ENCODE measurements at places on chromosomes 2 and 18. TPM values are rescaled to one million over a fixed set of nuclear protein-coding genes. Genes with fewer than 3 reads are reported as not detected.
A peak's percentile ranks its signal among the peaks of the same experiment; 100 is the strongest.

DNA sequence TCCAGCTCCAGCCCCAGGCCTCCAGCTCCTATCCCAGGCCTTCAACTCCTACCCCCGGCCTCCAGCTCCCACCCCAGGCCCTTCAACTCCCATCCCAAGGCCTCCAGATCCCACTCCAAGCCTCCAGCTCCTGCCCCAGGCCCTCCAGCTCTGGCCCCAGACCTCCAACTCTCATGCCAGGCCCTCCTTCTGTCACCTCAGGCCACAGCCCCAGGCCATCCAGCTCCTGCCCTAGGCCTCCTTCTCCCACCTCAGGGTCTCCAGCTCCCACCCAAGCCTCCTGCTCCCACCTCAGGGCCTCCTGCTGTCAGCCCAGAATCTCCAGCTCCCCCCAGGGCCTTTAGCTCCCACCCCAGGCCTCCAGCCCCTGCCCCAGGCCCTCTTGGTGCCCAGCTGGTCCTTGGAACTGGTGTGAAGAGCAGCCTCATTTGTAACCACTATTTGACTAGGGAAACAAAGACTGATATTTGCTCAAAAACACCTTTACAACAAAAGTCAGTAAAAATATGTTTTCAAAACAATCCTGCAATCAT, 67.8 kb upstream of the SALL3 start:
- H3K4me3 ChIP-seq, result no peak overlapping the region
- H3K27me3 ChIP-seq, result no peaks in the 10 kb centered on the region
- H3K36me3 ChIP-seq, result no peaks in the 10 kb centered on the region
- no peak overlapping the region for H3K27ac ChIP-seq
- DNase-seq, result peak; percentile 58

GRCh38 chr2:173855661-173856060, 109.5 kb downstream of the SP3 start:
- H3K4me1 ChIP-seq, result peaks cover 16% of the 10 kb centered on the region
- H3K36me3 ChIP-seq, result no peaks in the 10 kb centered on the region
- no peak overlapping the region for H3K27ac ChIP-seq

- peak; percentile 80 for DNase-seq
- H3K36me3 ChIP-seq, result no peaks in the 10 kb centered on the region
- H3K4me1 ChIP-seq, result no peaks in the 10 kb centered on the region
Measured at GRCh38 chr2:235527806-235528469, 34.1 kb downstream of the AGAP1 start.

GRCh38 chr2:147177071-147177857, 667.6 kb upstream of the ACVR2A start:
- H3K4me3 ChIP-seq, result no peak overlapping the region
- no peak overlapping the region for H3K27ac ChIP-seq
- H3K27me3 ChIP-seq, result no peaks in the 10 kb centered on the region
- DNase-seq, result no peak

GRCh38 chr2:5697562-5697961, 5.4 kb downstream of the SOX11 start:
- no peaks in the 10 kb centered on the region for H3K4me1 ChIP-seq
- H3K4me3 ChIP-seq, result no peak overlapping the region

RAPH1 gene
- 57.2 TPM for total RNA-seq

OTOS gene
- total RNA-seq, result not detected

SGPP2 gene
- not detected for total RNA-seq

DNA sequence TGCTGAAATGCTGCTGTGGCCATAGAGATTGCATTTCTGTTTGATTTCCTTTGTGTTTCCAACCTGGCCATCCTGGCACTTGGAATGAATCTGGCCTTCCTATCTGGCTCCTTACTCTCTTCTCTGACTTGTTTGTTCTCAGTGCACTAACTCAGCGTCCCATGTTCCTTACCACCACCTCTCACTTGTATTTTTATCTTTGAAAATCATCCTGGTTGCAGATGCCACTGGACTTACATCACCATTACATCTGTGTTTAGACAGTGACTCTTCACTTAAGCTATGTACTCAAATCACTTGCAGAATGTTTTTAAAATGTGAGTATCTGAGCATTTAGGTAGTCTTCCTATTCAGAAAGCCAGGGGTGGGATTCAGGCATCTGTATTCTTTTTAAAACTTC, 239.5 kb downstream of the WDR7 start:
- H3K4me3 ChIP-seq, result no peak overlapping the region
- no peaks in the 10 kb centered on the region for H3K36me3 ChIP-seq
- no peaks in the 10 kb centered on the region for H3K27me3 ChIP-seq
- H3K4me1 ChIP-seq, result peaks cover 34% of the 10 kb centered on the region
- H3K27ac ChIP-seq, result peak overlapping the region; percentile 57

DNA sequence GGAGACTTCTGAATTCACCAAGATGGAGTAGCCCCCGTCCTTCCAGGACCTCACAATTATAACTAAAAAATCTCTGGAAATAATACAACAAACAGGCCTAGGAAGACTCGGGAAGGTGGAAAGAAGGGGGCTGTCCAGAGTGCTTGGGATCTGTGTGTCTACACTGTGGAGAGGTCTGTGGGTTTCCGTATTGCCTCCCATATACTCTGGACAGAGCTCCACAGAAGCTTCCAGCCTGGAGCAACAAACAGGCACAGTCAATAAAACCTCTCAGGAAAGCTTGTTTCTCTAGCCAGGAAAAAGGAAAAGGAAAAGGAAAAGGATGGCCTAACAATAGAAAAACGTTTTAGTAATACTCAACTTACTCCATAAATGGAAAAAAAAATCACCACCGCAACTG, 655.9 kb downstream of the DSC3 start:
- H3K27ac ChIP-seq, result no peak overlapping the region
- no peak overlapping the region for H3K4me3 ChIP-seq
- H3K4me1 ChIP-seq, result no peaks in the 10 kb centered on the region
- no peaks in the 10 kb centered on the region for H3K27me3 ChIP-seq

DNA sequence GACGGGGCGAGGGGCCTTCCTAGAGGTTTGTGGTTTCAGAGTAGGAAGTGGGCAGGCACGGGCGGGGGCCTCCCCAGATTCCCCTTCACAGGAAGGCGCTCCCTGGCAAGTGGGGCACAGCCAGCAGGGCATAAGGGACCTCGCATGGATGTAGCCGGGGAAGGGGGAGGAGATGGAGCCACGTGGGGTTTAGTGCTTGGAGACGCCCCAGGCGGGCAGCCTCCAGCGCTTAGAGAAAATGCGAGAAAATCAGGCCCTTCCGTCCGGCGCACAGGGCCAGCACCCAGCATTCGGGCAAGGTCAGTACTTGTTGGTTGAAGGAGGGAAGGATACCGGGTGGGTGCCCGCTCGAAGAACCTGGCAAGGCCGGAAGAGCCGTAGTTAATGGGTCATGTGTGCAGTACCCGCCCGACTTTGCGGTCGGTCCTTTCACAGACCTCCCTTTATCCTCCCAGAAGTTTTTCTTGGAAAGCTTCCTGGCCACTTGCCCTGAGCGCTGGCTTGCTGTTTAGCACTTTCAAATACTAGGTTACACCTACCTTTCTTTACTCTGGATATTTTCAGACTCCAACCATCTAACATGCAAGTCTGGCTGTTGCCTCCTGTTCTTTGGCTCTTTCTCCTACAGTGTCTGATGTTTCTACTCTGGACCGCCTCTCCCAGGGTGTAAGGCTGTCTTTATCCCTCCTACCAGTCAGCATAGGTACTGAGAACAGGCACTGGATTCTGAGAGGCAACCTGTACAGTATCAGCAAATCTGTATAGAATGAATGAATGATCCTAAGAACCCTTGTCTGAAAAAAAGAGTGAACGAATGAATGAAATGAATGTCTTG, 78.1 kb downstream of the CIB4 start:
- H3K36me3 ChIP-seq, result no peaks in the 10 kb centered on the region
- H3K4me3 ChIP-seq, result peak overlapping the region; percentile 46
- peaks cover 12% of the 10 kb centered on the region for H3K4me1 ChIP-seq
- peaks cover 76% of the 10 kb centered on the region for H3K27me3 ChIP-seq
- DNase-seq, result peak; percentile 94

TM4SF20 gene
- total RNA-seq, result 1.1 TPM

SLC66A3 gene
- 68.8 TPM for total RNA-seq

DNA sequence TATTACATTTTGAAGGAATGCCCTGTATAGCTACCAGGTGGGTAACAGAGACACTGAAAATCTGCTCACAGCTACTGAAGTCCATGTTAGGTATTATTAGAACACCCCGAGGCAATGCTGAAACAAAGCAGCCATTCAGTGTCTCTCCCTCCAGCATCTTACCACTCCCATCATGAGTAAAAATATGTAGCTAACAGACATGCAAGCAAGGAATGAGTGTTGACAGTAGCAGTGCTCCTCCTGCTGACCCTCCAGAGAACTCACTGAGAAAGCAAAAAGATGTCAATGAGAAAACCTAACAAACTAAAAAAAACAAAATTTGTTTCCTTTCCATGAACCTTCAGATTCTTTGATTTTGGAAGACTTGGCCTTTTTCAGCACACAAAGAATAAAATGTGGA, 393.9 kb downstream of the LRRTM1 start:
- H3K27ac ChIP-seq, result no peak overlapping the region
- no peaks in the 10 kb centered on the region for H3K4me1 ChIP-seq
- H3K27me3 ChIP-seq, result no peaks in the 10 kb centered on the region
- H3K4me3 ChIP-seq, result no peak overlapping the region

DNA sequence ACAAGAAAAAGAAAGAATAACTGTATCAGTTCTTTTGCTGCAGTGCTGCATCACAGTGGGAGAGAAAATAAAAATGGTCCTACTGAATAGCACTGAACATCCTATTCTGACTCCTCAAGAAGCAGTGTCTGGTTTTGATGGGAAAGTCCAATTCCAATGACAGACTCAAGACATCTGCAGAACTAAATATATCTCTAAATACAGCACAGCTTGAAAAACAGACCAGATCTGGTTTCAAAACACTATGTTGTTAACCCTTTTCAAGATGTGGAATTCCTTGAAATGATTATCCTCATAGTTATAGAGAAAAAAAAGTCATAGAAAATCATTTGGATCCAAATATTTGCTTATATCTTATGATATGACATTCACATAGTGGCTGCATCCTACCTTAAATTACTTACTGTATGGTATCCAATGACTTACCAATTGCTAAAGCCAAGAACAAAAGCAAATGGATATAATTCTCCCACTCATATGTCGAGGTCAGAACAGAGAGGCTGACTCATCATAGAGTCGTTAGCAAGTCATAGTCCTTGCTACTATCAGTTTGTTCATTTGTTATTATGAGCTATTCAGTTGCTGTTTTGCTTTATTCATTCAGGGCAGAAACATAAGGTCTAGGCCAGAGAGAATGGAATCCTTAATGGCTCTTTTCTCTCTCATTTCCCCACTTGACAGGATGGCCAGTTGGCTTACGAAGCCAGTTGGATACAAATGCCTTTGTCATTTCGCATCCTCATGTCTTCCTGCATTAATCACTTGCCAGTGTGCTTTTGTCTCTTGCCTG, 62.5 kb upstream of the ACVR2A start:
- no peaks in the 10 kb centered on the region for H3K4me1 ChIP-seq
- no peak overlapping the region for H3K4me3 ChIP-seq
- no peak overlapping the region for H3K27ac ChIP-seq
- DNase-seq, result no peak
- no peaks in the 10 kb centered on the region for H3K36me3 ChIP-seq

DNA sequence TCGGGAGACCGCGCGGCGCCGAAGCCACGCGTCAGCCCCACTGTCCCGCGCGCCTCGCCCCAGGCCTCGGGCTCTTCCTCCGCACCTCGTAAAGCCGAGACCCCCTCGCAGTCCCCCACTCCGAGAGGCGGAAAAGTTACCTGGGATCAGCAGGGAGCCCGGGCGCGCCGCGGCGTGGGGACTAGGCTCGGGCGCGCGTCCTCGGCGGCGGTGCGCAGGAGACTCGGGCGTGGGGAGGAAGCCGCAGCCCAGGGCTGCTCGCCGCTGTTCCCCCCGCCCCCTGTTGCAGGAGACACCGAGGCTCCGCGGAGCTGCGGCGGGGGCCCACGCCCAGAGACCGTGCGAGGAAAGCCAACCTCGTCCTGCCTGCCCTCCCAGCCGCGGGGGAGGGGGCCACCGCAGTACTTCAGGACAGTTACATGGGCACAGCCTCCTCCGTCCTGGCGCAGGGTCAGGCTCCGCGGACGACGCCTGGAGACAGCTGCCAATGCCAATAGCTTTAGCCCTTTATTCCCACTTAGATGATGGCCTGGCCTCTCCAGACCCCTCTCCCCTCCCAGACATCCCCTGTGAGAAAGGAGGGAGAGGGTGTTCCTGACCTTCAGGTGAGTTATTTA, at the start of gene EPB41L3:
Gene EPB41L3 (minus strand): TSS at position 225 of the 617 bp plus-strand sequence. CDS start 54,814 bp downstream, outside the sequence.
- H3K27me3 ChIP-seq, result no peaks in the 10 kb centered on the region
- H3K4me3 ChIP-seq, result no peak within 1 kb of the TSS
- H3K36me3 ChIP-seq, result no peaks in the 10 kb centered on the region
- no peak within 1 kb of the TSS for H3K27ac ChIP-seq
- no peaks in the 10 kb centered on the region for H3K4me1 ChIP-seq

DNA sequence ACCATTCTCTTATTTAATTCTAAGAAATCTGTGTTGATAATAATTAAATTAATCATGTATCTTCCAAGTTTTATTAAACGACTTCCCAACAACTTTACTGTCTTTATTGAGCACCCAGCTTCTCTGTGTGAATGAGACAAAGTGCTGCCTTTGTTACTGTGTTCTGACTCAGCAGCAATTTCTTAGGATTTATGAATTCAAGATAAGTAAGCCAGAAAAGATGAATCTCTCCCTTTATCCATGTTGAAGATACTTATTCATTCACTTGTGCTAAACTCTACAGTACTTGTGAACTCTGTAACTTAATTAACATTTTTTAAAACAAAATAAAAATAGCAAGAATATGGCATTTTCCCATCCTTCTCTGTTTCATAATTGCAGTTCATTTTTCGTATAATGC, 1403.3 kb upstream of the DDX18 start:
- no peaks in the 10 kb centered on the region for H3K36me3 ChIP-seq
- no peaks in the 10 kb centered on the region for H3K27me3 ChIP-seq
- no peak for DNase-seq
- no peak overlapping the region for H3K4me3 ChIP-seq
- H3K27ac ChIP-seq, result no peak overlapping the region
- H3K4me1 ChIP-seq, result no peaks in the 10 kb centered on the region

TSPYL6 gene
- not detected for total RNA-seq

ARHGAP28 gene
- total RNA-seq, result 23.9 TPM

CAPN14 gene
- total RNA-seq, result under 0.01 TPM

LAMA3 gene
- total RNA-seq, result 8.3 TPM

NTSR2 gene
- total RNA-seq, result not detected

All from osteoblast (primary cell).